Hematopoietic multipotent progenitor cell treated with erythropoietin and hydrocortisone succinate and interleukin-3 and kit ligand, for 15 days (in vitro differentiated cells): ENCODE measurements at places on chromosomes 16 and 17.

DNA sequence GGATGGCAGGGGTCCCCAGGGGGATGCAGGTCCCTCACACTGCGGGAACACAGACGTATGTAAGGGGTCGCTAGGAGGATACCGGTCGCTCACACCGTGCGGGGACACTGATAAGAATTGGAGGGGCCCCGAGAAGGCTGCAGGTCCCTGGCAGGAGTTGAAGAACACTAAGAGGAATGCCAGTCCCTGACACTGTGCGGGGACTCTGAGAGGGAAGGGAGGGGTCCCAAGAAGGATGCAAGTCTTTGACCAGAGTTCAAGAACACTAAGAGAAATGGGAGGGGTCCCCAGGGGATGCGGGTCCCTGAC is 510 bp downstream of the ERCC4 start:
- DNase-seq: no peak

- DNase-seq: peak; percentile 43
These were observed 8.5 kb downstream of the TXNDC11 start for GRCh38 chr16:11734025-11734652.

DNA sequence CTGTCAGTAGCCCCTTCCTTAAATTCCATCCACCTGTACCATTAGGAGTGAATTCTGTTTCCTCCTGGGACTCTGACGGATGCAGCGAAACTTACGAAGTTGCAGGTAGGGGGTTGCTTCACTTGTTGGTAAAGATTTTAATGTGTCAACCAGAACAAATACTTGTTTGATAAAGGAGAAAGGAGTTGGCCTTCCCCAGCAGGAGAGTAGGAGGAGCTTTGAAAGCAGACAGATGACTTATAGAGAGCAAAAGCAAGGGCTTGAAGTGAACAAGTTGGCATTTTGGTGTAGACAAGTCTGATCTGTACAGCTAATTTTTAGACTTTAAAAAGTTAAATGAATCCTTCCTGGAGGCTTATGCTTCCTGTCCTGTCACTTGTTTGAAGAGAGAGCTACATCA is 38.1 kb upstream of the PMFBP1 start:
- DNase-seq: no peak

DNA sequence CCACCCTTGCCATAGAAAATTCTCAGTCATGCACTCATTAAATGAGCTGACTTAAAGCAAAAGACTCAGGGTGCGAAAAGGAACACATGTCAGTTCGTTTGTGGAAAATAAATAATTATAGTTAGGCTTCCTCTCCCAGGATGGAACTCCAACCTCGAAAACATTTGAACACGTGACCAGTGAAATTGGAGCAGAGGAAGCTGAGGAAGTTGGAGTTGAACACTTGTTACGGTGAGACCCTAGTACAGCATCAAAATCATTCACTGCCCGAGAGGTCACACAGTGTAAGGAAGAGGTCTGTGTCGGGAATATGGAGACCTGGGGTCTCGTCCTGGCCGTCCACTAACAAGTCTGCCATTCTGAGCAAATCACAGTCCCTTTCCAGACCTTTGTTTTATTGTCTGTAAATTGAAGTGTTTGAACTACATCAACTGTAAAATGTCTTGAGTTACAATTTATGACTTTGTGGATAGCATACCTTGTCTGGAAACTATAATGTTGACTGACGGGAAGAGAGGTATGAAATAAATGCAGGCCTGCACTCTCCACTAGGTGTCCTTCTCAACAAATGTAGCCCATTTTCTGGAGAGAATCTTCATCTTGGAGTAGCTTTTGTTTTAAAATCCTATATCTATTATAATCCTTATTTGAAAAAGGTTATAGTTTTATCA is 7.7 kb downstream of the PSMD7 start:
- DNase-seq: no peak

DNA sequence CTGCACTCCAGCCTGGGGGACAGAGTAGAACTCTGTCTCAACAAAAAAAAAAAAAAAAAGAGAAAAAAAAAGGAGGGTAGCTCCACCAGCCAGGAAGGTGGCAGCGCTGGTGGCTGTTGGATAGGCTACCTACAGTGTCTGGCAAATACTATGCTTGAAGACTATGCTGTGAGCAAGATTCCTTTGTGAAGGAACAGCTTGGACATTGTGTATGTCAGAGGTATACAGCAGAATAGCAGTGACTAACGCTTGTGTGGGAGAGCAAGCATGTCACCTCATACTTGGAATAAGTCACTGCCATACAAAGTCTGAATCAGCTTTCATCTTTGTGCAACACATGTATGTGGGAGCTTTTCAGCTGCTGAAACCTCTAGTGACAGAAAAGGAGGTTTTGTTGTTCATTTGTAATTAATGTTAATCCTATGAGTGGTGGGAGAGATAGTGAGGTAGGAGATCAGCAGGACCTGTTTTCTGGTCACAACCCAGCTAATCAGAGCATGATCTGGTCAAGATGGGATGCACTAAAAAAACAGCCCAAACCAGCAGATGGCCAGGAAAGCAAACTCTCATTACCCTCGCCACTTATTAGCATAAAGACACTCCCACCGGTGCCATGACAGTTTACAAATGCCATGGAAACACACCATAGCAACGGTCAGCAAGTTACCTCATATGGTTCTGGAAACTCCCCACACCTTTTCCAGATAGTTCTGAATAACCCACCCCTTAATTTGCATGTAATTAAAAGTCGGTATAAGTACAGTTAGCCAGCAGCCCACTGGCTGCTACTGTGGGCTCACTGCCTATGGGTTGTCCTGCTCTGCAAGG is 6.8 kb upstream of the ITGAD start:
- DNase-seq: no peak

DNA sequence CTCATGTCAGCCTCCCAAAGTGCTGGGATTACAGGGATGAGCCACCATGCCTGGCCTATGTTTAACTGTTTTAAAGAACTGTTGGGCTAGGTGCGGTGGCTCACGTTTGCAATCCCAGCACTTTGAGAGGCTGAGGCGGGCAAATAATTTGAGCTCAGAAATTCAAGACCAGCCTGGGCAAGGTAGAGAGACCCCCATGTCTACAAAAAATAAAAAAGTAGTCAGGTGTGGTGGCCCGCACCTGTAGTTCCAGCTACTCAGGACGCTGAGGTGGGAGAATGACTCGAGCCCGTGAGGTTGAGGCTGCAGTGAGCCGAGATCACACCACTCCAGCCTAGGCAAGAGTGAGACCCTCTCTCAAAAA is 1.9 kb upstream of the ITGAL start:
- DNase-seq: no peak

DNA sequence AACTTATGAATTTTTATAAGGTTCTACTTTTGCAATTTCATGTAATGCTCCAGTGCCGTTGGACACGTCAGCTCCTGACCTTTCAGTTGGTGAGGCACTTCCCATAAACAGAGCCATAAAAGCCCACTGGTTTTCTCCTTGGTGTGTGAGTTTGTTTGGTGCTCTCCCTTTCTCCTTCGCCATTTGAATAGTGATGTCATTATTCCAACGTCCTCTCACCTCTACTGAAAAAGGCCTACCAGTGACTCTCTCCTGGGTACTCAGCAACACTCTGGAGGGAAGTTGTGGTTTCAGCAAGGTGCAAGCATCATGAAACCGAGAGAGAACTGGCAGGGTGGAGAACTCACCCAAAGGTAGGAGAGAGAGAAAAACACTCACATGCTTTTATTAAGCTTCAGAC is 29.6 kb upstream of the HNF1B start:
- DNase-seq: no peak

- no peak for DNase-seq
These were observed 3.6 kb upstream of the KDM8 start for GRCh38 chr16:27199736-27200135.

DNA sequence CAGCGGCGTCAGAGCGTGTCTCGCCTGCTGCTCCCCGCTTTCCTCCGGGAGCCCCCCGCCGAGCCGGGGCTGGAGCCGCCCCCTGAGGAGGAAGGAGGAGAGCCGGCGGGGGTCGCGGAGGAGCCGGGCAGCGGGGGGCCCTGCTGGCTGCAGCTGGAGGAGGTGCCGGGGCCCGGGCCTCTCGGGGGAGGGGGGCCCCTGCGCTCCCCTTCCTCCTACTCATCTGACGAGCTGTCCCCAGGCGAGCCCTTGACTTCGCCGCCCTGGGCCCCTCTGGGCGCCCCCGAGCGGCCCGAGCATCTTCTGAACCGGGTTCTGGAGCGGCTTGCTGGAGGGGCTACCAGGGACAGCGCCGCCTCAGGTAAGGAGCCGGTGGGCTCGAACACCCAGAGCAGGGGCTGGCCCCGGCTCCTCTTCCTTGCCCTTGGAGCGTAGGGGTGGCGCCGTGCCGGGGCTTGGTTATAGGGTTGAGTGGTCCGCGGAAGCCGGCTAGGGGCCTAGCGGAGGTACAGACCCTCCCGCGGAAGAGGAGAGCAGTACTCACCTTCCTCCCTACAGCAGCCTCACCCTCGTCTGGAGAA is 841 bp downstream of the RAPGEFL1 start:
- no peak for DNase-seq

DNA sequence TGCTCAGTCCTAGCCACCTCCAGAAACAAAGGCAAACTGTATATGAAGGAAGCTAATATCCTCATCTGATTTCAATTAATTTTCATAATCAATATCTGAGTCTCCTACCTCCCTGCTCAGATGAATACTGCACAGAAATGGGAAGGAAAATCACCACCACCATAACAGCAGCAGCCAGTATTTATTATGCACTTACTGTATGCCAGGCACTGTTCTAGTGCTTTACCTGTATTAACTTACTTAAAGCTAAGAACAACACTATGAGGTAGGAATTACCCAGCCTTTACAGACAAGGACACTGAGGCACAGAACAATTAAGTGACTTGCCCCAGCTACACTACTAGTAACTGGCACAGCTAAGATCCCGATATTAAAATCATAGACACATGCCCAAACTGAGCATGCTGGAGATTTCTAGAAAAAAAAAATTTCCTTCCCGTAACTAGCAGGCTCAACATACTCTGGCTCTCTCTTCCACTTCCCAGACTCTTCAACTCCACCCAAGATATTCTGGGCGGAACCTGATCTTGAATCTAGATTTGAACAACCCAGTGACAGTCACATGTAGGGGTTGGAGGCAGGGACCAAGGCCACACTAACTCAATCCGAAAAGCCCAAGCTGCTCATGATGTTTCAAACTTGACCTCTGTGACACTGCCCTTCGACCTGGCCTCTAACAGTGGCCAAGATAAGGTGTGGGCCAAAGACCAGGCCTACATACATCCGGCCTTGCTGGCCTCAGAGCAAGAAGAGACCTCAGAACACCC is 3.9 kb downstream of the TRIM25 start:
- DNase-seq: peak; percentile 56

DNA sequence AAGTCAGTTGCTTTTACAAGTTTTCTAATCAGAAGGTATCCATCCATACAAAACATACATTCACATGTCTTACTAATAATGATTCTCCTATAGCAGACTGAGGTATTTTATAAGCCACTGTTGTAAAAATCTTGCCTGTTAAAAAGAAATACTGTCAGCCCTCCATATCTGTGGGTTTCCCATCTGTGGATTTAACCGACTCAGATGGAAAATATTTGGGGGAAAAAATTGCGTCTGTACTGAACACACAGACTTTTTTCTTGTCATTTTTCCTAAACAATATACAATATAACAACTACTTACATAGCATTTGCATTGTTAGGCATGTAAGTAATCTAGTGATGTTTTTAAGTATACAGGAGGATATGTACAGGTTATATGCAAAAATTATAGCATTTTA is 90.4 kb downstream of the PARN start:
- no peak for DNase-seq

- DNase-seq: no peak
These were observed 63.4 kb downstream of the ADCY9 start for GRCh38 chr16:4052801-4053293.

GRCh38 chr16:57859331-57859730 is 57.0 kb upstream of the KIFC3 start:
- DNase-seq: no peak

- peak; percentile 81 for DNase-seq
These were observed 7.6 kb downstream of the PRR29 start for GRCh38 chr17:64005734-64006167.

DNA sequence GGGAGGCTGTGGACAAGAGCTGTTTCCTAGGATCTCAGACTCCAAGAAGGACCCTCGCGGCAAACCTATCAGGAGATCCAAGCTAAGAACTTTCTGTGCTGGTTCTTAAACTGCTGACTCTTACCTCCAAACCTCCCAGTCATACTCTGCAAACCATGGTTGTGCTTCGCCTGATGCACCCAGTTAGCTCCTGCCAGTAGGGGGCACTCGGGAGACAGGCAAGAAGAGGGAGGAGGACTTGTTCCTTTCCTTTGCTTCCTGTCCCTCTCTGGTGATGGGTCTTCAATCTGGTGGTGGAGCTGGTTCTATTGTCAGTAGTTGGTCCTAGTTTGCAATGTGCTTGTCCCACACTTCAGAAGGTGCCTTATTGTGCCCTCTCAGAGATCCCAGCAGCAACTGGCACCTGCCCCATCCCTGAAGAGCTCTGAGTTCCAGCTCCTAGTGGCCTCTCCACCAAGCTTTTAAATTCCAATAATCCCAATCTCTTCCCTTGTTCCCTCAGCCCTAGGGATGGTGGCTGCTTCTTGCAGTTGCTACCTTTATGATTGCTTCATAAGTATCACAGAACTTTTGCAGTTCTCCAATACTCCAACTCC is 113.5 kb upstream of the RPL38 start:
- peak; percentile 50 for DNase-seq

- no peak for DNase-seq
These were observed 53.2 kb downstream of the MYH11 start for GRCh38 chr16:15803618-15804017.

DNA sequence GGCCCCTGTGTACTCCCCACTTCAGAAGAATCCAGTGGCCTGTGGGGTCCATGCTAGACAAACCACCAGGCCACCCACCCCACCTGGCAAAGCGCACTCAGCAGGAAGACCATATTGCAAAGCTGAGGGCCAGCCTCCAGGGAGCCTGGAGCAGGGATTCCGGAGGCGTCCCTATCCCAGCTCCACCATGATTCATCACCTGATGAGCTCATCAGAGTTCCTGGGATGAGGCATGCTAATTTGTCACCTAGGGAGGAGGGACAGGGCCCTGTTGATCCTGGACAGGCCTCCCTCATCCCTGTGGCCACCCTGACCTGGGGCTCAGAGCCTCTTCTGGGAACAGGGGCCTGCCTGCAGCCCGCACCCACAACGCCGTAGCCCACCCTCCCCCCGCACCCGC is 131.6 kb upstream of the PLCG2 start:
- DNase-seq: no peak
